ENCODE measurements at places on chromosomes 3 and 15.

DNA sequence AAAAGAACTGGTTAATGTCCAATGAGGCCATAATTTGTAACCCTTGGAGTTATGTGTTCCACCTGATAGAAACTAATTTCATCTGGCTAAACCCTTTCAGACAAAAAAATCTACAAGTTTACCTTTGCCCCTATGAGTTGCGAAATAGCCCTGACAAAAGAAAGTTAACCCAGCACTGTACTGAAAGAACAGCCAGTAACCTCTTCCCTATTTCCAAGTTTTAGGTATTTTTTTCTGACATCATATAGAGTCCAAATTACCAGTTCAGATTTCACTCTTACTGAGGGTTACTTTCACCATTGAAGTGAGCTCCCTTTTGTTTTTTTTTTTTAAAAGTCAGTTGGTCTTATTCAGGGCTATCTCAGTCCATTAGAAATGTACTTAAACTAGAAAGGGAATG lies 42.8 kb upstream of the PTPRG start:
- DNase-seq: no peak

- no peak for DNase-seq
Observed at GRCh38 chr3:38030126-38031021, 932 bp upstream of the PLCD1 start.

- DNase-seq: no peak
Observed at GRCh38 chr3:189630767-189631372, 319 bp upstream of the TP63 start.

GRCh38 chr3:117131259-117131658 lies 421.7 kb downstream of the TUSC7 start:
- no peak for DNase-seq
